Stimulated activated CD8-positive, alpha-beta memory T cell treated with anti-CD3 and anti-CD28 coated beads, Interleukin-4, amount 100 ng/mL, for 4 hours (primary cell): ENCODE measurements at places on chromosomes 1 and 21.
A peak's percentile ranks its signal among the peaks of the same experiment; 100 is the strongest.

- no peak for DNase-seq
Measured at GRCh38 chr1:67577646-67578045, 107.4 kb upstream of the GADD45A start.

DNA sequence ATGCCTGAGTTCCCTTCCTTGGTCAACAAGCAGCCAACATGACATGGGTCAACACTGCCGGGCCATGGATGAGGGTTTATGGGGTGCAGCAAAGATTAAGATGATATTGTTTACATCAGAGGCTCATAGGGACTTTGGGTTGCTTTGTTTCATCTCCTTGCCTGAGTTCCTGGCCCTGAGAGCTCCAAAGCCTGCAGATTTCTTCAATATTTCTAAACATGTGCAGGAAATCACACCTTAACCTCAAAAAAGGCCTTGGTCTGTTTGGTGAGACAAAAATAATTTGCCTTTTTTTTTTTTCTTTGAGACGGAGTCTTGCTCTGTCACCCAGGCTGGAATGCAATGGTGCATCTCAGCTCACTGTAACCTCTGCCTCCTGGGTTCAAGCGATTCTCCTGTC lies 876 bp downstream of the SLAMF8 start:
- DNase-seq, result no peak

DNA sequence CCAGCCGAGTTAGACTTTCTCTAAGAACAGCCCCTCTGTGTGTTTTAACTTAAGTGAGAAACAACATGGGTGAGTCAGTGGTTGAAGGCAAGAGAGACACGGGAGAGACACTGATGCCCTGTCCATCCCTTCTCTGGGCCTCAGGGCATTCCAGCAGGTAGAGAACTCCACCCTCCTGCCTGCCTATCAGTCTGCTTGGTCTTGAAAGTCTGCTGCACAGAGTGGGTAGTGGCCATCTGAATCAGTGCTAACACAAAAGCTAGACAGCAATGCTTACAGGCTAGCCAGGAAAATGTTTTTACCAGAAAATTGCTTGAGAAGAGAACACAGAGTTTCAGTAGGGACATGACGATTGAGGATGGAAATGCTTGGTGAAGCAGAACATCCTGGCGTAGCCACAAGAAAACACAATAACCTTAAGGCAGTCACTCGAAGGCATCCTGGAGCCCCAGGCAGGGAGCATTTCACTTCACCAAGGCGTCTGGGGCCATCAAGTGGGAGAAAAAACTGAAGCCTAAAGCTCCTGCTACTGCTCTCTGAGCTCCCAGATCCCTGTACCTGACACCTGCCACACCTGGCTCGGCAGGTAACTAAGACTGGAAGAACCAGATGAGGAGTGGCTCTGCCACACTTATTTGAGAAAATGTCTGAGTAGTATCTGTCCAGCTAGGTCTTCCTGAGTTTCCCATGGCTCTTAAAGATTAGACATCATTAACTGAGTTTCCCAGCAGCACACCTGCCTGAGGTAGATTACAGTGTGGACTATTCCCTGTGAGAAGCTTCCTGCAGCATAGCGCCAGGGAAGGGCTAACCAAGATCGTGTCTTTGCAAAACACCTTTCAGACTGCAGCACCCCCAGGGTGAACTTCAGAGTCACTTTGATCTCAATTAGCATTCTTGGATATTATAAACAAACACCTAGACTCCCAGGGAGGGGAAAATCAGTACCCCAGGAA lies 18.1 kb upstream of the LBR start:
- no peak for DNase-seq

- DNase-seq, result no peak
Measured at GRCh38 chr1:230308039-230308438, 118.1 kb downstream of the PGBD5 start.

DNA sequence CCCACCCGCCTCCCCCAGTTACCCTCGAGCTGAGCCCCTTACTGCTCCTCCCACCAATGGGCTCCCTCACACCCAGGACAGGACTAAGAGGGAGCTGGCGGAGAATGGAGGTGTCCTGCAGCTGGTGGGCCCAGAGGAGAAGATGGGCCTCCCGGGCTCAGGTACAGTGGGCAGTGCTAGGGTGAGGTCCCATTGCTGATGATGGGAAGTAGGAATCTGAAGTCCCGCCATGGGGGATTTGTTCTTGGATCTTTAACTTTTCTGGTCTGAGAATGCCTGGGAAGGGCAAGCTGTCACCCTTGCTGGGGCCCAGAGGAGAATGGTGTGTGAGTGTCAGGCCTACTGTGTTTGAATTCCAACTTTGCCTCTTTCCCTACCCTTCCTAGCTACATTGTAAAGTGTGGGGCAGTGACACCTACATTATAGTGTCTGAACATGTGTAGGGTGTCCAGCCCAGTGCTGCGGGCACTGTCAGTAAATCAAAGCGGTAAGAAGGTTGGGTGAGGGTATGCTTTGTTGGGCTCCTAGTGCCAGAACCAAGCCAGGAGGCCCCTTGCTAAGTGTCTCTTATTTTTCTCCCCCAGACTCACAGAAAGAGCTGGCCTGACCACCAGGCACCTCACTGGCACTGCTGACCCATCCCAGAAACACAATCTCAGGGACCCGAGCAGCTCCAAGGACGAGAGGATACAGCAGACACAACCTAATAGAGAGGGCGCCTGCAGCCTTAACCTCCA lies 44.7 kb downstream of the YARS1 start:
- no peak for DNase-seq

GRCh38 chr1:246291127-246291526 lies 216.0 kb downstream of the SMYD3 start:
- no peak for DNase-seq

- peak; percentile 11 for DNase-seq
Measured at GRCh38 chr1:9494936-9495758, 44.1 kb upstream of the SLC25A33 start.

GRCh38 chr21:34544032-34544496 lies 32.1 kb upstream of the KCNE1 start:
- DNase-seq, result no peak

DNA sequence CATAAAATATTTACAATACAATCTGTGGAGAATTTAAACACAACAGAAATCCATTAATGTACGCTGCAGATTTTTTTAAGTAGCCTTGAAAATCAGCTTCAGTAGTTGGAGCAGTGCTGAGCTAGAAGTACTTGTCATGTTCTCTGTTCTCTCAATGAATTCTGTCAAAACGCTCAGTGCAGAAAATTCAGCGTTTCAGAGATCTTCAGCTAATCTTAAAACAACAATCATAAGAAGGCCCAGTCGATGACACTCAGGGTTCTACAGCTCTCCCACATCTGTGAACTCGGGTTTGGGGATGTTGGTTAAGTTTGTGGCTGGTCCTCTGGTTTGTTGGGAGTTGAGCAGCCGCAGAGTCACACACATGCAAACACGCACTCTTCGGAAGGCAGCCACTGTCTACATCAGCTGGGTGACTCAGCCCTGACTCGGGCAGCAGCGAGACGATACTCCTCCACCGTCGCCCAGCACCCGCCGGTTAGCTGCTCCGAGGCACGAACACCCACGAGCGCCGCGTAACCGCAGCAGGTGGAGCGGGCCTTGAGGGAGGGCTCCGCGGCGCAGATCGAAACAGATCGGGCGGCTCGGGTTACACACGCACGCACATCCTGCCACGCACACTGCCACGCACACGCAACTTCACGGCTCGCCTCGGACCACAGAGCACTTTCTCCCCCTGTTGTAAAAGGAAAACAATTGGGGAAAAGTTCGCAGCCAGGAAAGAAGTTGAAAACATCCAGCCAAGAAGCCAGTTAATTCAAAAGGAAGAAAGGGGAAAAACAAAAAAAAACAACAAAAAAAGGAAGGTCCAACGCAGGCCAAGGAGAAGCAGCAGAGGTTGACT lies 161.2 kb downstream of the RUNX1 start:
- DNase-seq, result peak; percentile 73

DNA sequence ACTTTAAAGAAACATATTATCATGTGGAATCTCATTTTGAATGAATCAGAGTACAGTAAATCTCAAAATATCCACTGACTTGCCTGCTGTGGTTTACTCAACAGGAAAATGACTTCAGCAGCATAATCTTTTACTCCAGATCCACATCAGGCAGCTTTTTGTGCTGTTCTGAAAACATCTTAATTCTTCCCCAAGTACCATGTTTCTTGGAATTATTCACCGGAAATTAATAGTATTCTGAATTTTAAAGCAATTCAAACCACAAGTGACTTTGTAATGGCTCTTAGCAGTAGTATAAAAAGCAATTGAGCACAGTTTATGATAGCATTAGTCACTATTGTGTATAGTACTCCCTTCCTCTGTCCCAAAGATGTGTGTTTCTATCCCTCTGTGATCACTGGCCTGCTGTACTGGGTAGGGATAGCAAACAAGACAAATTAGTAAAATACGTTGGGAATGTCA lies 64.2 kb upstream of the ERRFI1 start:
- DNase-seq, result no peak

DNA sequence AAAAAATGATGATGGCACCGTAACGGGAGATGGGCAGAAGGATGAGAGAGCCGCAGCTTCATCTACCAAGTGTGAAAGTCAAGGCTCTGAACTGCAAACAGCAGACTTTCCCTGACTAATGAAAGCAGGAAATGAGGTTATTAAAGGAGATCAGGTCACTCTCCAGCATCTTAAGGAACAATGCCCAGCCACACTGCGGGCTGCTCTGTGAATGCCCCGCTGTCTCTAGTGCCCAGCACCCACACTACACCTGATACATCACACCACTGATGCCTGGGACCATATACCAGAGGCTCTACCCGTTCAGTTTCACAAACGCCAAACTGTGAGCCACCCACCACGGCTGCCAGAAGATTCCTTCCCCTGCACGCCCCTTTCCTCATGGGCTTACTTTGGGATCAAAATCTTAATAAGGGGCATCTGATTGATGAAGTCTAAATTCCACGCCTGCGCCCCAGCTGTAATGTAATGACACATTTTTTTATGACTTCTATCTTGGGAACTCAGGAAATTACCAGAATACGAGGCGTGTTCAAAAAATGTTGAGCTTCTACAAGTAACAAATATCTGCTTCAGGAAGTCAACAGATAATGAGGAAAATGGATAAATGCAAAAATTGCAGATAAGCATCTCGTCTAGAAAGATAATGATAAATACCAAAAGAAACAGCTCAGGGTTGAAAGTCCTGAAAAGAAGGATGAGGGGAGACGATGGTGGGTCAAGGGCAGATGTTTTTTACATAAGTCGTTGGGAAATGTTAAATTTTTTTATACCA lies 72.0 kb downstream of the MIS18A start:
- no peak for DNase-seq

DNA sequence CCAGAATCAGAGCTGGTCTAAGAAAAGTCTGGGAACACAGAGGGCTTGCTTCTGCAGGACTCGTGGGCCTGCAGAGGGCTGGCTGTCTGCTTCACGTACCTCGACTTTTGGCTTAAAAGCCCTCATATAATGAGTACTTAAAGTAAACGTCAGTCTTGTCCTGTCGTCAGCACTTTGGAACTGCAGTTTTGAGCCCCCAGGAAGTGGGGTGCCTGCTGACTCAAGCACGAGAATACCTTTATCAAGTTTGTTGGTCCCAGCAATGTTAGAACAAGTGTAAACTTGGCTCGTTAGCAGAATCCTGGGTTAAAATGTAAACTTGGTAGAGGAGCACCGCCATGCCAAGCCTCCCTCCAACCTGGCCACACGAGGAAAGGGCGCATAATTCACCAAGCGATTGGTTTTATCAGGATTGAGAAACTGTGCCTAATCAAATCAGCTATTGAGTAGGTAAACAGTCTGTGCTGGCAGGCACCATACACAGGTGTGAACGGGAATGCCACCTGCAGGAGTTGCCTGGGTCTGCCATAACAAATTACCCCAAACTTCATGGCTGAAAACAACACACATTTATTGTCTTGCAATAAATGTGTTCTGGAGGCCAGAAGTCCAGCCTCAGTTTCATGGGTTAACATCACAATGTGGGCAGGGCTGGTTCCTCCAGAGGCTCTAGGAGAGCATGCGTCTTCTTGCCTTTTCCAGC lies 45.0 kb upstream of the FHAD1 start:
- no peak for DNase-seq
